ENCODE measurements at places on chromosomes 7 and 10.

DNA sequence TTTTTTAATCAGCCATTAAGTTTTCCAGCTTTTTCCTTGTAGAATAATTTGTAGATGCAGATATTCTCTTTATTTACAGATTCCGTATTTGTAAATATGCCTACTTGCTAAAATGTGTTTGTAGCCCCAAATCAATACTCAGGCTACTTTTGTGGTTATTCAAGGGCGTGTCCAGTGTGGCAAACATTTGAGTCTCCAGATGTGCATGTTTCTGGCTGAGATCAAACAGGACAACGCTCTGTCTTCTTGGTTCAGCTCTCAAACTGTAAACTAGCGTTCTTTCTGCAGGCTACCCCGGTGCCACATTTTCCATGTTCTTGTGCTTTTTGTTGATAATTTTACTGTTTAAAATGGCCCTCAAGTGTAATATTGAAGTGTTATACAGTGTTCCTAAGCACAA lies 16.2 kb upstream of the OR2A5 start:
- DNase-seq = no peak

- no peak for DNase-seq
Observed at GRCh38 chr7:106116161-106116704, 4.1 kb upstream of the SYPL1 start.

- no peak for DNase-seq
Observed at GRCh38 chr10:20768843-20769242, 128.3 kb downstream of the NEBL start.

- no peak for DNase-seq
Observed at GRCh38 chr7:55423891-55424290, 58.8 kb downstream of the LANCL2 start.

GRCh38 chr10:50928190-50928552 lies 42.7 kb upstream of the A1CF start:
- no peak for DNase-seq

Measured in NCI-H2107 (cell line).